AG04450 (cell line): ENCODE measurements at places on chromosomes 3 and 15.

DNA sequence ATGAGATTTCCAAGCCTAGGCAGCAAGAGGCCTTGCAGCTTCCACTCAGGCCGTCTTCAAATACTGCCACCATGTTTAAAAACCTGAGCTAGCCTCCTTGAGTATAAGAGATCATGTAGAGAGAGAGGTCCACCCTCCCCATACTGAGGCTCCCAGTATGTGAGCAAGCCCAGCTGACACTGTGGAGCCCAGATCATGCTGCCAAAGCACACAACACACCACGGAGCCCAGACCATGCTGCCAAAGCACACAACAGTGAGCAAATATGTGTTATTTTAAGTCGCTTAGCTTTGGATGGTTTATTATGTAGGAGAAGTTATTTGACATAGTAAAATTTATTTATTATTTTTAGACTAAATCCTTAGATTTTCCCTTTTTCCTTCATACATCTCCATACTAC is 333.7 kb downstream of the CTNNB1 start:
- DNase-seq = no peak

DNA sequence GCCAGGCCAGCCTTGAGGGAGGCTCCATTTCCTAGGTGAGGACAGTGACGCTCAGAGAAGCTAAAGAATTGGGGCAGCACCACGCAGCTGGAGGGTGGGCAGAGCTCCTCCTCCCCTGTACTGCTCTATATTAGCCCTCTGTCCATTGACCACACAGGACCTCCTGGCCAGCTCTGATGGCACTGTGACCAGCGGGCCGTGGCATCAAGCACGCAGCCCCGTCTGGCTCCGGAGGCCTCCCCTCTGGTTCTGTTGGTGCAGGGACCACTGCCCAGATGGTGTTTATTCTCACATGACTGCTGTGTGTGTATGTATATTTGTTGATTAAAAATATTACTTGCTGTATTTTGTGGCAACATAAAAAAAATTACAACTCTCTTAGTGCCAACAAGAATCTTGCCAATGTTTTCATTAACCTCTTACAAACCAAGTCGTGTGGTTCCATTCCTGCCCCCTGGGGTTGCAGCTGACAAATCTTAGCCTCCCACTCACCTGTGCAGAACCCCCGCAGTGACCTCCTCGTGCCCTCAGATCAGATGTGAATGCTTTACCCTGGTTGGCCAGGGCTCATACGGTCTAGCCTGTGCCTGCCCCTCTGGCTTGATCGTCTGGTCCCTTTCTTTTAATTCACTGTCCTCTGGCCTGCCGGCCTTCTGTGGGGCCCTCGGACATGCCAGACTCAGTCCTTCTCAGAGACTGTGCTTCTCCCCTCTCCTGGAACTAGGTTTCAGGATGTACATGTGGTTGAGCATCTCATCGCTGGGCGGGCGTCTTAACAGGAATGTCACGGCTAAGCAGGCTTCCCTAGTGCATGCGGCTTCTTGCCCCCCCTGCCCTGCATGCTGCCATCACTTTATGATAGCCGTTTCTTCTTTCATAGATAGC is 14.8 kb downstream of the CHCHD6 start:
- no peak for DNase-seq

DNA sequence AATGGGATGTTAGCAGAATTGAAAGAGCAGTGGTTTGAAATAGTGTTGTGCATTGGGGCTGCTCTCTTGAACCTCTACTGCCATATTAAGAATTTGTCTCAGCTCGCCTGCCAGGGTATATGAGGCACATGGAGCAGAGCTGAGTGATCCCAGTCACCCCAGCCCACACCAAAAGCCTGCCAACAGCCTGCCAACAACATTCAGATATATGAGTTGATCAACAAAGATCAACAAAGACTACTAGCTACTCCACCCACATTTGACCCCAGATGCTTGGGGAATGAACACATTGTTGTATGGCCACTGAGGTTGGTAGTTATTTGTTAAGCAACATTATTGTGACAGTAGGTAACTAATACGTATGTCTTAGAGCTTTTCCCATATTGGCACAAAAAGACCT is 570.9 kb upstream of the IL12A start:
- no peak for DNase-seq

- no peak for DNase-seq
Measured at GRCh38 chr3:18730491-18730890, 305.4 kb upstream of the SATB1 start.
